ENCODE measurements at places on chromosomes 6 and 20.

GRCh38 chr6:219641-220198 is 72.6 kb upstream of the DUSP22 start:
- peak; percentile 72 for DNase-seq
- peaks cover 26% of the 10 kb centered on the region for H3K27me3 ChIP-seq
- no peak overlapping the region for H3K27ac ChIP-seq
- peaks cover 9% of the 10 kb centered on the region for H3K4me1 ChIP-seq
- H3K4me3 ChIP-seq = no peak overlapping the region

DNA sequence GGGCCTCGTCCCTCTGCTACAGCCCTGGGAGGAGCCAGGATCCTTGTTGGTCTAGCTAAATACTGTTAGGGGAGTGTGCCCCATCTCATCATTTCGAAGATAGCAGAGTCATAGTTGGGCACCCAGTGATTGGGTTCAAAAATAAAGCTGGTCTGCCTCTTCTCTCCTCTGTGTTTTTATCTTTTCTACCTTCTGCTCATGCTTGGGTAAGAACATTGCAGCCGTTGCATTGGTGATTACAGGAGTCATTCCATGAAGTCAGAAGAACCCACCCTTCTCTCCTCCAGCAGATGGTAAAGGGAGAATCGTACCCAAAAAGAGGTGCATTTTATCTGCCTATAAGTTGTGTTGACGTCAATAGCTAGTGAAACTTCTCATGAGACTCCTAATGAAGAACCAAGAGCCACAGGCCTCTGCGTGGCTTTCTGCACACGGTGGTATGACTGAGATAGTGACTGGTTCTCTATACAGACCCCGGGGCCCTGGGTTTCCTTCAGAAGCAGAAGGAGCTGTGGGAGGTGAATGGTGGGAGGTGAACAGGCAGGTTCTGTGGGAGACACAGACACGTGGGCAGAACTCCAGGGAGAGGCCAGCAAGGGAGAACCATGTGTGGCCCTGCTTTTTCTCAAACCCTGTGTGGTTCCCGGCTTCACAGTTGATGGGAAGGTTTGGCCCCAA is 5.7 kb upstream of the FAM209A start:
- H3K4me1 ChIP-seq = no peaks in the 10 kb centered on the region
- DNase-seq = no peak
- H3K36me3 ChIP-seq = peaks cover 47% of the 10 kb centered on the region
- H3K4me3 ChIP-seq = no peak overlapping the region
- H3K27ac ChIP-seq = no peak overlapping the region
- H3K27me3 ChIP-seq = no peaks in the 10 kb centered on the region

DNA sequence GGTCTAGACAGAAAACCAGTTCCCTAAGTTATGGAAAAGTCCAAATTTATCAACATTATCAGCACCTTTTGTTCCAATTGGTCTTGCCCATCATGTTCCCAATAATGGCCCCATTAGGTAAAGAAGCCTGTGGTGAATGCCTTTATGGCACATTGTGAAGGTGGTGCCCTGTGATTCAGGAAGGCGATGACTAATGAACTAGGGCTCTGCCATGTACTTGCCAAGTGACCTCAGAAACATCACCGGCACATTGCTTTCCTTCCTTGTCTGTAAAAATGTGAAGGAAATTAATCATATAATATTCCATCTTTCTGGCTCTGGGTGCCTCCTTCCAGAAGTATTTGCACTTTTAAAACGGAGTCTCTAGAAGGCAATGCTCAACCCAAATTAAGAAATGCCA is 132.3 kb downstream of the UNC5CL start:
- H3K36me3 ChIP-seq = no peaks in the 10 kb centered on the region
- no peaks in the 10 kb centered on the region for H3K4me1 ChIP-seq
- no peak overlapping the region for H3K27ac ChIP-seq

DNA sequence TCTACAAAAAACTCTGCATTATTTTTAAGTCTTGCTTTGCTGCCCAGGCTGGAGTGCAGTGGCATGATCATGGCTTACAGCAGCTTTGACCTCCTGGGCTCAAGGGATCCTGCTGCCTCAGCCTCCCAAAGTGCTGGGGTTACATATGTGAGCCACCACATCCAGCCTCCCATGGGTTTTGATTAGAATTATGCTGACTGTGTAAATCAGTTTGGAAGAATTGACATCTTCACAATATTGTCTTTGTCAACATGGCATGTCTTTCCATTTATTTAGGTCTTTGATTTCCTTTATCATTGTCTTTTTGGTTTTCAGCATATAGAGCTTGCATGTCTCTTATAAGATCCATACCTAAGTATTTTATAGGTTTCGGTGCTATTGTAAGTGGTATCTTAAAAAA is 13.2 kb upstream of the APCDD1L start:
- H3K27ac ChIP-seq = no peak overlapping the region
- DNase-seq = no peak
- H3K4me3 ChIP-seq = no peak overlapping the region

DNA sequence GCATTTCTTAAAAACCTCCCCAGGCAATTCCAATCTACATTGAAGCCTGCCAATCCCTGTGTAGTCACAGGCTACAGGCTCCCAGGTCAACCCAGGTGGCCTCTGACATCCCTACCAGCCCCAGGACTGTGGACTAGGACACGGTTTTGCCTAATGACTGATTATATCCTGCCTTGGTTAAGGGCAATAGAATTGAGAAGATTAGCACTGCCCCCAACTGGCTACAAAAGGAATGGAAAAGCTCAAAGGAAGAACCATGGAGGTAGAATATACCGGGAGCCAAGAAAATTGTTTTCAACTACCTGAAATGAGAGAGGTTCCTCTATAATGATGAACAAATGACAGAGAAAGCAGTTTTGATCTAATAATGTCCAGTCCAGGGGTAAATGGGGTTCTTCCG is 421.1 kb upstream of the AGPAT4 start:
- peak; percentile 22 for DNase-seq
- no peaks in the 10 kb centered on the region for H3K27me3 ChIP-seq
- H3K4me1 ChIP-seq = no peaks in the 10 kb centered on the region

DNA sequence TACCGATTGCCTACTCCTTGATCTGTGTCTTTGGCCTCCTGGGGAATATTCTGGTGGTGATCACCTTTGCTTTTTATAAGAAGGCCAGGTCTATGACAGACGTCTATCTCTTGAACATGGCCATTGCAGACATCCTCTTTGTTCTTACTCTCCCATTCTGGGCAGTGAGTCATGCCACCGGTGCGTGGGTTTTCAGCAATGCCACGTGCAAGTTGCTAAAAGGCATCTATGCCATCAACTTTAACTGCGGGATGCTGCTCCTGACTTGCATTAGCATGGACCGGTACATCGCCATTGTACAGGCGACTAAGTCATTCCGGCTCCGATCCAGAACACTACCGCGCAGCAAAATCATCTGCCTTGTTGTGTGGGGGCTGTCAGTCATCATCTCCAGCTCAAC is 13.5 kb downstream of the CCR6 start:
- no peaks in the 10 kb centered on the region for H3K4me1 ChIP-seq
- DNase-seq = no peak
- no peak overlapping the region for H3K27ac ChIP-seq
- peaks cover 60% of the 10 kb centered on the region for H3K27me3 ChIP-seq
- H3K36me3 ChIP-seq = no peaks in the 10 kb centered on the region
- no peak overlapping the region for H3K4me3 ChIP-seq

DNA sequence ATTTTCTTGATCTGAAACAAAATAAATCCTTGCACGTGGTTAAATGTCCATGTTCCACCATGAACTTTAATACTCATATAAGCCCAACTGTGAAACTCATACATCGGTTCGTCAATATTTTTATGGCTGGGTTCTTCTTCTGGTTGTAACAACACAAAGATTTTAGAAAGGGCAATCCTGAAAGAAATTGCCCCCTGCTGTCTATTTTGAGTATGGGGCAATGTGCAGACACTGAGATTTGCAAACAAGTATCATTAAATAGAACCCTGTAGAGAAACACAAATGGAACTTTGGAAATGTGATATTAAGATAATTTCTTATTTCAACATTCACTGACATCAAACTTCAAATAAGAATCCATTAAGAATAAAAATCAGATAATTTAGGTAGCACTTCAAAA is 80.2 kb upstream of the PHACTR1 start:
- H3K4me3 ChIP-seq = no peak overlapping the region
- no peaks in the 10 kb centered on the region for H3K27me3 ChIP-seq
- H3K4me1 ChIP-seq = no peaks in the 10 kb centered on the region
- H3K36me3 ChIP-seq = no peaks in the 10 kb centered on the region

GRCh38 chr6:108736832-108737231 is 111.4 kb upstream of the ARMC2 start:
- no peak overlapping the region for H3K4me3 ChIP-seq
- peak overlapping the region; percentile 23 for H3K27ac ChIP-seq
- DNase-seq = peak; percentile 66
- no peaks in the 10 kb centered on the region for H3K27me3 ChIP-seq

GRCh38 chr6:5208471-5208971 is 52.2 kb downstream of the LYRM4 start:
- H3K4me1 ChIP-seq = peaks cover 9% of the 10 kb centered on the region
- no peaks in the 10 kb centered on the region for H3K27me3 ChIP-seq
- H3K4me3 ChIP-seq = no peak overlapping the region
- no peak overlapping the region for H3K27ac ChIP-seq
- H3K36me3 ChIP-seq = peaks cover 25% of the 10 kb centered on the region
- no peak for DNase-seq

GRCh38 chr6:85275338-85275985 is 174.4 kb upstream of the NT5E start:
- no peak overlapping the region for H3K4me3 ChIP-seq
- DNase-seq = no peak
- no peaks in the 10 kb centered on the region for H3K27me3 ChIP-seq
- H3K27ac ChIP-seq = no peak overlapping the region
- H3K36me3 ChIP-seq = no peaks in the 10 kb centered on the region

- DNase-seq = no peak
- H3K4me3 ChIP-seq = no peak overlapping the region
- H3K4me1 ChIP-seq = no peaks in the 10 kb centered on the region
Observed at GRCh38 chr6:85096976-85097375, 332.6 kb upstream of the TBX18 start.

DNA sequence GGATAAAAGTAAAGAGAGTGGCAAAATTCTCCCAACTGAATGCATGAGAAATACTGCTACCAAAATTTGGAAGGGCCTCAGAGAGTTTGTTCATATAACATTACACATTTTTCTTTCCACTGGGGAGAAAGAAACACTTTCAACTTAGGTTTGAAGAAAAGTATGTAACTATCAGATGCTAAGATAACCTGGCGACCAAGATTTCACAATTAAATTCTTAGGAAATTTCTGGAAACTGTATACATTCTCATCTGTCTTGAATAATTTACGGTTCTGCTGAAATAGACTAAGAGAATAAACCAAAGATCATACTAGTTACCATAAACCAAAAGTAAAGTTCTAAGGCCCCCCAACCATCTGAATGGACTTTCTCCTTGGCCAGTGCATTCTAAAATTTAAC is 413.0 kb upstream of the RUNX2 start:
- no peak overlapping the region for H3K4me3 ChIP-seq
- H3K27ac ChIP-seq = no peak overlapping the region
- H3K27me3 ChIP-seq = no peaks in the 10 kb centered on the region
- no peaks in the 10 kb centered on the region for H3K4me1 ChIP-seq
- no peaks in the 10 kb centered on the region for H3K36me3 ChIP-seq

GRCh38 chr6:110617057-110617456 is 140.6 kb upstream of the SLC22A16 start:
- DNase-seq = no peak
- no peak overlapping the region for H3K27ac ChIP-seq
- H3K36me3 ChIP-seq = no peaks in the 10 kb centered on the region
- H3K27me3 ChIP-seq = no peaks in the 10 kb centered on the region
- no peak overlapping the region for H3K4me3 ChIP-seq

DNA sequence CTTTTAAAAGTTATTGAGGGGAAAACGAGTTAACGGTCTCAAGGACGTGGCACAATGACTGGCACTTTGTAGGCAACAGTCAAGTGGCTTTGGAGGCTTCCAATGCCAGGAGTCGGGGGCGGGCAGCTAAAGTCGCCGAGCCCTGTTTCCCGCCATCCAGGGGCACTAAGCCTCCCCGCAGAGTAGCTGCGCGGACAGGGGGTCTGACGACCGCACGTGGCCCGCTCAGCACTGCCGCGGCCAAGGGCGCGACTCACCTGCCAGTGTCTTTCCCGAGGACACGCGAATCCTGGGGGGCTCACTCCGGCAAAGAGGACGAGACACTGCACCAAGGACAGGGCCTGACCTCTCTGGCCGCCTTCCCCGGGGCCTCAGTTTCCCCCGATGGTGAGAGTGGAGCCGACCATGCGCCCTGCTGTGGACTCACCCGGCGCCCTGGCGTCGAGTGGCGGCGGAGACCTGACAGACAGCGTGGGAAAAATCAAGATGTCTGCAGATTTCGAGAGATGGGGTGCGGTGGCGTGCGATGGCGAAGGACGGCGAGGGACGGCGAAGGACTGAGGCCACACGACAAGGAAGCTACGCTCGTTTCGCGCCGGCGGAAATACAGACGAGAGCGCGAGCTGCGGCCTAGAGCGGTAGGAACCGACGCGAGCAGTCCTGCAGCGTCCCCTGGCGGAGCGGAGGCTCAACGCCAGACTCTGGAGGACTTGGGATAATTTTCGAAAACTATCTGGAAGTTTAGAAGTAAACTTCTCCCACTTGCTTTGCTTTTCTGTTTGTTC is at the start of gene SNHG17:
TSS of gene SNHG17 (minus strand) at position 559 of the 785 bp plus-strand sequence.
- H3K27me3 ChIP-seq = no peaks in the 10 kb centered on the region
- peak within 1 kb of the TSS; percentile 94 for H3K27ac ChIP-seq
- H3K4me1 ChIP-seq = peaks cover 20% of the 10 kb centered on the region
- peaks cover 49% of the 10 kb centered on the region for H3K36me3 ChIP-seq

DNA sequence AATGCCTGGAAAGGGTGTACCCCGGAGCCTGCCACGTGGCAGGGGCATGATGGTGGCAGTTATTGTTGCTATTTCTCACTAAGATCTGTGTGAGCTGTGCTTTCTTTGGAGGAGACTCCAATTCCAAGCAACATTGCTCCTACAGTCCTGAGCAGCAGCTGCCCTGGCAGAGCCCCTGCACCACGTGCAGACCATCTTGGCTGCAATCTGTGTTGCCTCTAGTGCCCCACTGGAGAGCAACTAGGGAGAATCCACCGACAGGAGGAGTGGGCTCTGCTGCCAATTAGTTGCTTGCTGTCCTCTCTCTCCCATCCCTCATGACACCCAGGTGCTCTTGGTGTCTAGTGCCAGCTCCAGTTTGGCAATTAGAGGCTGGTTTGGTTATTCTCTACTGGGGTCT is 116.0 kb downstream of the PXDC1 start:
- no peaks in the 10 kb centered on the region for H3K36me3 ChIP-seq
- H3K4me1 ChIP-seq = 0 out of 3 replicates have a peak, but pooled peaks cover under 1% of the 10 kb centered on the region
- H3K27ac ChIP-seq = no peak overlapping the region
- H3K27me3 ChIP-seq = peaks cover 12% of the 10 kb centered on the region
- no peak for DNase-seq
- no peak overlapping the region for H3K4me3 ChIP-seq

GRCh38 chr6:107419733-107420132 is 39.6 kb downstream of the PDSS2 start:
- H3K27ac ChIP-seq = no peak overlapping the region
- no peaks in the 10 kb centered on the region for H3K4me1 ChIP-seq
- DNase-seq = no peak
- no peaks in the 10 kb centered on the region for H3K36me3 ChIP-seq
